PC-9 (cell line): ENCODE measurements at places on chromosomes 5 and 9. TPM values are rescaled to one million over a fixed set of nuclear protein-coding genes. Genes with fewer than 3 reads are reported as not detected.

OBP2B gene
- total RNA-seq, result not detected in 2 replicates

ZNF454 gene
- total RNA-seq, result not detected in 2 replicates

PTGDS gene
- total RNA-seq, result 1.7 and 2.0 TPM in 2 replicates

C9orf152 gene
- total RNA-seq, result 0.23 and 0.74 TPM in 2 replicates

PCDHGA2 gene
- 0.11 and 0.13 TPM in 2 replicates for total RNA-seq

TRIM36 gene
- 0.15 and 0.22 TPM in 2 replicates for total RNA-seq

CATSPER3 gene
- total RNA-seq, result 0.57 and 0.68 TPM in 2 replicates

NHP2 gene
- 221 and 229 TPM in 2 replicates for total RNA-seq

ZFP37 gene
- 0.81 and 0.90 TPM in 2 replicates for total RNA-seq

PRRX2 gene
- 0.98 and 1.6 TPM in 2 replicates for total RNA-seq

KCNN2 gene
- not detected in 2 replicates for total RNA-seq

SPDL1 gene
- 30.5 and 39.2 TPM in 2 replicates for total RNA-seq

TMEM38B gene
- total RNA-seq, result 19.0 and 19.5 TPM in 2 replicates

SPATA9 gene
- total RNA-seq, result 0.55 TPM in 1 of 2 replicates, not detected in the other
